ENCODE measurements at places on chromosomes 3 and 15.

GRCh38 chr3:44992555-44993470 lies 16.8 kb downstream of the EXOSC7 start:
- no peak for DNase-seq

GRCh38 chr3:174667386-174667785 lies 191.7 kb upstream of the NAALADL2 start:
- no peak for DNase-seq

- no peak for DNase-seq
These were observed 59.1 kb downstream of the ATP8B4 start for GRCh38 chr15:50059883-50060282.

GRCh38 chr3:100069472-100069871 lies 44.8 kb downstream of the FILIP1L start:
- DNase-seq = no peak

DNA sequence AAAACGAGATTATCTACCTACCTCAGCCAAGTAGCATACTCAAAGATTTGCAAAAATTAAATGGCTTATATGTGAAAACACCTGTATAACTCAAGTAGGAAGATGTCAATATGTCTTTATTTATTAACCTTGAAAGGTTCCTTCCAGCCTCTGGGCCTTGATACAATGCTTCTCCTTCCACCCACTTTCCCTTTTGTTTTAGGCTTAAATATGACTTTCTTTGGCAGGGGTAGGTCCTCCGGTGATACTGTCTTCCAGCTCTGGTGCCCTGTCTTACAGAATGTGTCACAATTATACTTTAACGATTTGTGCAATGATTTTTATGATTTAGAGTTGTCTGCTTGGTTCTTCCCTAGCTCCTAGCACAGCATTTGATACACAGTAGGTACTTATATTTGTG lies 4.1 kb downstream of the LINS1 start:
- DNase-seq = no peak

DNA sequence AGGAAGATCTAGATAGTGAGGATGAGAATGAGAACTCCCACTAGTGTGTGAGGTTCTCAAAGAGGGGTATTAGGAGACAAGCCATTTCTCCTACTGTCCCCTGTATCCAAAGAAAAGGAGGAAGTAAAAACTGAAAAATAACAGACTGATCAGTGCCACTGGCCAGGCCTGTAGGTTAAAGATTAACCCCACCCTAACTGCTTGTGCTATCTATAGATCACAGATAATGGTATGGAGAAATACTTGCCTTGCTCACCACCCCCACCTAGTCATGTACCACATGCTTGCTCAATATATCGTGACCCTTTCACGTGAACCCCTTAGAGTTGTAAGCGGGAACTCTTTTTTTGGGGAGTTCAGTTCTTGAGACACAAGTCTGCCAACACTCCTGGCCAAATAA lies 519.7 kb upstream of the FRG2C start:
- DNase-seq = no peak

DNA sequence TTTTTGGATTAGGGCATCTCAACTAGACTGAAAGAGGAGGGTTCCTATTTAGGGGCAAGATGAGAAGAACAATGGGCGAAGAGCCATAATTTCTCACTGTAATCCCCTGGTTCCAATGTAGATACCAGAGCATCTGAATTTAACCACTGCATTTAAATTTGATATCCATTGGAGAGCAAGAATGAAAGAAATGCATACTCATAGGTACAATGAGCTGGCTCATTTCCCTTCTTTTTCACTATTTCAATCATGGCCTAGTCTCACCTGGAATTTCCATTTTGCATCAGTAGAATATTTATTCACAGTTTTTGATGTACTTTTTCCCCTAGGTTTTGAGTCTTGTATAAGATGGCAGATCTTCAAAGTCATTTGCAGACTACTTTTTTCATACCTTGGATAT lies 13.8 kb downstream of the EPHB1 start:
- DNase-seq = no peak

GRCh38 chr3:146326875-146327543 lies 76.1 kb upstream of the PLSCR4 start:
- no peak for DNase-seq

- DNase-seq = no peak
These were observed 69.9 kb downstream of the OSBPL10 start for GRCh38 chr3:31911124-31911523.

DNA sequence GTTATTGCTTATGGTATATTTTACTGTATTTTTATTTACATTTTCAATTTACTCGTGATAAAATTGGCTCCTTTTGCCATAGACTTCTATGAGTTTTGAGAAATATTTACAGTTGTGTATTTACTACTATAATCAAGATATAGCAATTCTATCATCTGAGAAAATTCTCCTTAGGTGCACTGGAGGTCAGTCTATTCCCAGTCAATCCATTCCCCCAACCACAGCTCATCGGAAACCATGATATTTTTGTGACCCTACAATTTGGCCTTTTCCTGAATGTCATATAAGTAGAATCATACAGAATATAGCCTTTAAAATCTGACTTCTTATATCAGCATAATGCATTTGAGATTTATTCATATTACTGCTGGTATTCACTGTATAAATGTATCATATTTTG lies 114.7 kb upstream of the LRTM1 start:
- no peak for DNase-seq

DNA sequence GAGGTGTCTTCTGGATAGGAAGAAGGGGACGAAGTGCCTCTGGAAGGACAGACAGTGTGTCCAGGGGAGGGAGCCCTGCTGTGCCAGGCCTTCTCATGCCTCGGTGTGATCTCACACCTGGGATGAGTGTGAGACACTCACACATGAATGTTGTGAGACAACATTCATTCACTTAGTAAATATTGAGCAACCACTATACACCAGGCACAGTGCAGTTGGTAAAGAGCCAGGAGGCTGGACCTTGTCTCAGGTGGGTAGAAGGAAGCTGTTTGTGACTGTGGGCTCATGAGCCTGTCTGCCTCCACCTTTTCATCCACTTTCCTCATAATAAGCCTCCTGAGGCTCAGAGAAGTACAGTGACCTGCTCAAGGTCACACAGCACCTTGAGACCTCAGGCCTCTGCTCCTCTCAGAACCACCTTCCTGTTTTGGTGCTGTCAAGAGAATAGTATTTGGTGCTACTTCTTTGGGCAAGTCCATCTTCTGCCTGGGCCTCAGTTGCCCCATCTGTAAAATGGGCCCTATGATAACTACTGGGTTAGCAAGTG lies 20.9 kb downstream of the SLC6A6 start:
- no peak for DNase-seq

DNA sequence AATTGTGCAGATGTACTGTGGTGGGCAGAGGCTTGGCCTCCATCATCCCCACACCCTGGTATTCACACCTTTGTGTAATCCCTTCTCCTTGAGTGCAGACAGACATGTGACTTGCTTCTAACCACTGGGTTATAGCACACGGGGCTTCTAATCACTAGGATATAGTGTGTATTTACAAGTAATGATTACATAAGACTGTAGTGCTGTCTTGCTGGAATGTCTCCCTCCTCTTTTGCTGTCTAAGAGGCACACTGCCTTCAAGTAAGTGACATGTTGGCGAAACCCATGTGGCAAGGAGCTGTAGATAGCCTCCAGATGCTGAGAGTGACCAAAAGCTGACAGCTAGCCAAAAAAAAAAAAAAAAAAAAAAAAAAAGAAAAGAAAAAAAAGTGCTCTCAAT lies 542.7 kb upstream of the MDFIC2 start:
- no peak for DNase-seq

DNA sequence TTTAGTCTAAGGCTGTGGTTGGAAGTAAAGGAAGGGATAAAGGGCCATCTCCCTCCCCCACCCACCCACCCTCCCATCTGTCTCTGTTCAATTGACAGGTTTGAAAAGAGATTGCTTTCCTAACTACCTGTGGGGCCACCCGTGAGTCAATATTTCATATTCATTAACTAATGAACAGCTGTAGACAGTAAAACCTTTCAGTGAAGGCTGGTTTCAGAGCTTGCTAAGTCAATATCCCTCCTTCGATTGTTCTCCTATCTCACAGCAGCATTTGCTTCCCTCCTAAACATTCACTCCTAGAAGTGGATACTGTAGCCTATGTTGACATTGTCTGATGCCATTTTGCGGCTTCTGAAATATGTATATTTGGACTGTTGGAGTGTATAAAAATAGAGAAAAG lies 85.9 kb upstream of the SYNPR start:
- no peak for DNase-seq

GRCh38 chr3:32202496-32202895 lies 36.0 kb upstream of the CMTM8 start:
- DNase-seq = no peak

DNA sequence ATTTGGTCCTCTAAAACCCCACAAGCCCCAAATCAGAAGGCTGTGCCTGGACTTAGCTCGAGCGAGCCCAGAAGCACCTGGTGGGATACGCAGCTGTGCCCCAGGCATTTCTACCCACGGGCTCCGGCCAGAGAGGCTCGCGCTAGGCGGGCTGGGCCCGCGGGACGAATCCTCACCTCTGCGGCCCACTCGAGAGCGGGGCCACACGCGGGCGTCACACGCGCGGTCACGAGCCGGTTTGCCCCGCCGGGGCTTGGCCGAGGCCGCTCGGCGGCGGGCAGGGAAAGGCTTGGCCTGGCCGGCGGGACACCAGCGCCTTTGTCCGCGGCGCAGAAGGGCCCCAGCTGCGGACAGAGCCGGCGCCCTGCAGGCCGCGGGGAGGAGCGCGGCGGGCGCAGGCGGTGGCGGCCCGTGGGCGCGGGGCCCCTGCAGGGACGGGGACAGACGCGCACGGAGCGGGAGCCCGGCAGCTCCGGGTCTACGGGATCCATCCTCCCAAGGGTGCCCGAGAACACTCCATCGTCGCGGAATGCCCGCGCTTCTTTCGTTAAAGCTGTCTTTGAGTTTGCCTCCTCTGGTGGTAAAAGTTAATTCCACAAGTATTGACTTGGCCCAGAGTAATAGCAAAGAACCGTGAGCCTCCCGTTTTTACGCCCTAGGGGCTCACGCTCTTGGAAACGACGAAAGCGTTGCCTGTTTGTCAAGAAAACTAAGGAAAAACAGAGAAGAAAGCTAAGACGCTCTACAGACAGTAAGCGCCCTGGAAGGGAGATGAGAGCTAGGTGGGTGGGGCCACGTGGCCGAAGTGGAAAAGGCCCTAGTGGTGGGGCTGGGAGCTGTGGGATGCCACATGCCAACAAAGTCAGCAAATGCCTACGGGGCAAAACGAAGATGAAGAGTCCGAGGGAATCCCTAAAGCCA lies 26.4 kb downstream of the TYRO3 start:
- peak; percentile 72 for DNase-seq

- DNase-seq = no peak
These were observed 12.7 kb upstream of the XIRP1 start for GRCh38 chr3:39205131-39205530.

GRCh38 chr3:98890965-98891910 lies 10.3 kb downstream of the DCBLD2 start:
- DNase-seq = no peak

DNA sequence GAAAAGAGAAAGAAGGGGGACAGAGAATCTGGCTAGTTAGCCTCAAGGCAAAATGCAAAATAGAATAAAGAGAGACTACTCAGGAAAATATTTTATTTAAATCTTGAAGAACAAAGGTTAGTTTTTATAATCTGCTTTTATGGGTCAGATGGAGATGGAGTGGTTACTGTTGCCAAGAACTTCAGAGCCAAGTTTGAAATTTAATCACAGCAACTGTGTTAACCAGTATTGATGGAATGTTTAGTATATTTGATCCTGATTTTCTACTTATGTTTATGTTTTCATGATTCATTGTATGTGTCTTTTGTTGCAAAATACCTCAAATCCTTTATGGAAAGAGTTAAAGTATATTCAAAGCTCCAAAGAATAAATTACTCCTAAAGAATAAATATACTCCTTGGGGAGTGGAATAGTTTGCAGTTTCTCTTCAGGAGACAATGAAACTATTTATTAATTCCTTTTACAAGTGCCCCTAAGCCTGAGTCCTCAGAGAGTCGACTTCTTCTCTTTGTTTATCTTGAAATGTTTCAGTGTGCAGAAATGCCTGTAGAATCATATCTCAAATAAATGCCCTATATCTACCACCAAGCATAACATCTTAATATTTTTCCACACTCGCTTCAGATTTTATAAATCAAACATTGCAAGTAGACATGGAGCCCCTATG lies 60.9 kb upstream of the THSD4 start:
- no peak for DNase-seq

GRCh38 chr3:160001850-160002623 lies 13.4 kb downstream of the IL12A start:
- DNase-seq = no peak

- DNase-seq = no peak
These were observed 130.1 kb upstream of the PRICKLE2 start for GRCh38 chr3:64355401-64355807.

- DNase-seq = no peak
These were observed 81.6 kb downstream of the FBN1 start for GRCh38 chr15:48563934-48564333.

DNA sequence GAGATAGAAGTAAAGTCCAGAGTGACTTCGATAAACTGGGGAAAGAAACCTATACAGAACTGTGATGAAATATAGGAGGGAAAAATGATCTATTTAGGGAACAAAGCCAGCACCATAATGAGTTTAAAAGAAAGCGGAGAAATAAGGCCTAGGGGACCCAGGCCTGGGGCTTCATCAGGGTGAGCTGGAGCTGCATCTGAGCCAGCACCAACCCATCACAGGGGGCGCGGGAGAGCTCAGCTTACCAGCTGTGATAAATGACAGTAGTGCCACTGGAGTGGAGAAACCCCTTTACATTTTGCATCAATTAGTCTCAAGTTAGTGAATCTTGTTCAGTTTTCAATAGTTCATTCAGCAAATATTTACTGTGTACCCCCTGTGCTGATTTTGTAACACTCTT lies 21.3 kb downstream of the PODXL2 start:
- no peak for DNase-seq

DNA sequence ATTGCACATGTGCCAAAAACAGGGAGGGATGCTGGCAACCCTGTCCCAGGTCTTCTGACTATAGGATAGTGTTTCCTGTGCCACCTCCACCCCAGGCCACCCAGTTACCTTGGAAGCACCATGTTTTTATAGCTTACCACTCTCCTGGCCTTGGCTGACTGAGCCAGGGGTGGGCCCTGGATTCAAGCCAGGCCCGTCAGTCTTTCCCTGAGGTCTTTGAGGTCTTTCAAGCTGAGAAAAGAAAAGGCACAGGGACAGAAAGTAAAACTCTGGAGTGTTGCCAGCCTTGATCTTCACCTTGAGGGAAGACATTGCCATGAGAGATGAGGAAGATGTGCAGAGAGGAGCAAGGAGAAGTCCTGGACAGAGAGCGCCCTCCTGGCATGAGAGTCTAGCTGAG lies 46.3 kb downstream of the SYNM start:
- DNase-seq = no peak

DNA sequence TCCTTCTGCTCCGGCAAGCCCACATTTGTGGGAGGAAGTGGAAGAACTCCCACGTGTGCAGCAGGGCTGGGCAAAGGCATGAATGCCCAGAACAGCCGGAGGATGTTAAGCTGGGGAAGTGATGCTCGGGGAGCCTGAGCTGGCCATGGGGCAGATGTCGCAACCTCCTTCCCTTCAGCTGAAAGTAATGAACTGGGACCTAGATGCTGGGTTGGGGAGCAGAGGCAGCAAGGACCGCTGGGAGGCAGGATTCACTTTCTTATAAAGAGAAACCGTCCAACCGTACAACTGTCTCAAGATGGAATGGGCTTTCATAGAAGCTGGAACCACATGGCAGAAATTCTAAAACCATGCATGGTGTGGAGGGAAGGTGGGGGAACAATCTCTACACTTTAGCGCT lies 290.9 kb downstream of the OCA2 start:
- no peak for DNase-seq
